ENCODE measurements at places on chromosomes 7 and 10.

- DNase-seq = no peak
Observed at GRCh38 chr10:95821720-95822119, 65.8 kb downstream of the ENTPD1 start.

DNA sequence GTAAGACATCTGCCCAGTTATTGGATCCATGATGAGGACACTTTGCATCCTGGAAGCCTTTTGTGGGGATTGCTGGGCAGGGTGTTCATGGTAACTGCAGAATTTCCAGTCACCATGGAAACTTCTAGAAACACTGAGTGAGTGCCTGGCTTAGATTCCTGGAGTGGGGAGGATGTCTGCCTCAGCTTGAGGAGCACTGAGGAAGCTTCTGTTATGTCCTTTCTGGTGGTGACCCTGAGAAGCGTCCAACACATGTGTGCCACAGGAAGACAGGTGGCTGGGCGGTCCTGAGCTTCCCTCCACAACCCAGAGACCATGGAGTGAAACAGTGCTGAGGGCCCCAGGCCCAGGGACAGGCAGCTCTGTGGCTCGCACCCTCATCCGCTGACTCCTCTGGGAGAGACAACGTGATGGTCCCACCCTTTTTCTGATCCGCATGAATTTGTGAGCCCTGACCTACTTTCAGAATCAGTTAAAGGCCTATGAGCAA is 191.8 kb upstream of the CXCL12 start:
- no peak for DNase-seq

GRCh38 chr7:43585562-43585961 is 2.7 kb downstream of the STK17A start:
- DNase-seq = no peak

- no peak for DNase-seq
Observed at GRCh38 chr10:37552881-37553280, 304.5 kb downstream of the ZNF248 start.

- DNase-seq = no peak
Observed at GRCh38 chr7:45888185-45888992, at the start of gene IGFBP1. Gene IGFBP1, plus strand, starts transcription at chr7:45888488. Its CDS starts 165 bp downstream, at chr7:45888653.

GRCh38 chr7:92282930-92283329 is 37.2 kb downstream of the ANKIB1 start:
- DNase-seq = no peak

DNA sequence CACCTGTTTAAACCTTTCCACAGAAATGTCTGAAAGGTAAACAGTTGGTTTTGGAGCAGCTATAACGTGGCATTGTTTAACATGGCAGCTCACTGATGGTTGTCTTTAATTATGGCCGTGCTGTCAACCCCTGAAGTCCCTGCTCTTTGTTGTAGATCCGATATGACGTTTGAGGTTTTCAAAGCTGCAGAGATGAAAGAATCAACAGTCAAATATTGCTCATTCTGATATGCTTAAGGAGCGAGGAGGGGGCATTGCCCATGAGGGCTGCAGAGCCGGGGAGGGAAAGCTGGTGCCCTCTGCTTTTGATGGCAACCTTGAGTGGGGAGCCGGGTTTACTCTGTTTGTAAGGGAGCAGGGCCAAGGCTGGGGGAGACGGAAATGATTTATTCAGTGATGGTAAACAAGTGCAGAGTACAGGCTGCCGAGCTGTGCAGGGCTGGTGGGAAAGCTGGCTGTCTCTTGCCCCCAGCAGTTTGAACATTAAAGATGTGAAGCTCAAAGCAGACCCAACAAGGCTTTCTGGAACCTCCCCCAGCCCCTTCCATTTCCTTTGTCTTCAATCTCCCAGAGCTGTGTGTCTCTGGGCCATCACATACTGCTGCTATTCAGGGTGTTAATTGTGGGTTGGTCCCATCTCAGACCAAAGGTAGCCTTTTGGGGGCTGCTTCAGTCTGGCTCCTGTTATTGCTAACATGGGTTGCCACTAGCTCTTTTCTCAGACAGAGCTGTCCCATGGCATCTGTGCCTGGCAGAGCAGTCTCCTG is 345.5 kb downstream of the LRMDA start:
- peak; percentile 68 for DNase-seq

DNA sequence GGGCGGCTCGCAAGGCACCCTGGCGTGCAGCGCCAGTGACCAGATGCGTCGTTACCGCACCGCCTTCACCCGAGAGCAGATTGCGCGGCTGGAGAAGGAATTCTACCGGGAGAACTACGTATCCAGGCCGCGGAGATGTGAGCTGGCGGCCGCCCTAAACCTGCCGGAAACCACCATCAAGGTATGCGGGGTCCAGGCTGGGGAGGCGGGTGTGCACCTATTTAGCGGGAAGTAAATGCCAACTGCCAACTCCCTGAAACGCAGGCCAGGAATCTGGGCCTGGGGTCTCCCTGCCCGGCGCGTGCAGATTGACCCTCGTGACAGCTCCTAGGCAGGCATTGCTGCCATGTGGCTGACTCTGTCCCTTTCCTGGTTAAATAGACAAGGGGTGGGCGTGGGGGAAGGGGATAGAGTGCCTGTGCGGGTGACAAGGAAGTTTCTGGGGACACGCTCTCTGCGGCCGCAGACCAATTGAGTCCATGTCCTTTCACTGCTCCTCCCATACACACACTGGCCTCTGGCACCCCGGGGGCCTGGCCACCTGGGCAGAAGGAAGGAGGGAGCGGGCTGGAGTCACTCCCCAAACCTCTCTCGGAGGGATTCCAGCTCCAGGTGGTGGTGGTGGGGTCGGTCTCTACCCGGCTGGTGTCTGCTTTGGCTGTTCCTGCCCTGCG is 2.7 kb downstream of the EVX1 start:
- no peak for DNase-seq

- DNase-seq = no peak
Observed at GRCh38 chr10:11687779-11688447, 54.3 kb upstream of the ECHDC3 start.

DNA sequence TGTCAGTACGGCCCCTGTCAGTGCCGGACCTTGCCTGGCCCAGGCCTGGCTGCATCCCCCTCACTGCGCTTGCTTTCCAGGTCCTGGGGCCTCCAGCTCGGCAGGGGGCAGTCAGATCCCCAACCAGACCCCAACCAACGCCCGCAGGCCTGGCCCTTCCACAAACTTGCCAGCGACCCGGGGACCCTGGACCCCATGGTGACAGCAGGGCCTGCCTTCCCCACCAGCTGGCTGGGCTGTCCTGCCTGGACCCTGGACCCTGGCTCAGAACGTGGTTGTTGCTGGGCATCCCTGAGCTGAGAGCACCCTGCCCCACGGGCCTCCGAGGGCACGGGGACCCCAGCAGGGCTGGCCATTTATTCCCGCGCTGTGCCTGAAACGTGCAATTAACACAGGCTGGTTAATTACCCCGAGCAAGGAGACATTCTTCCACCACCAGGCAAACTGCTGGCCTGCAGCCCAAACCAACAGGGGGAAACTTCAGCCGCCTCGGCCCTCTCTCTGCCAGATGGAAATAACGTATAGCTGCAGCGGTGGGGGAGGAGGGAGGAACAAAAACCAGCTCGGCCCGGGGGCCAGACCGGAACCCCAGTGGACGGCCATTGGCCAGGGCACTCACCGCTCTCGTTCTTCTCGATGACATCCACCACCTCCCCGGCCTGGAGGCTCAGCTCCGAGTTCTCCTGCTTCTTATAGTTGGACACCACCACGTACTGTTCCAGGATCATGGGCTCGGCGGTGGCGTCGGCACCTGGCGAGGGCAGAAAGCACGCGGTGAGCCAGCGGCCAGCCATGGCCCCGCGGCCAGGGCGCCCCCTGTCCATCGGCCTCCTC is 167.1 kb downstream of the NEURL1 start:
- DNase-seq = no peak

DNA sequence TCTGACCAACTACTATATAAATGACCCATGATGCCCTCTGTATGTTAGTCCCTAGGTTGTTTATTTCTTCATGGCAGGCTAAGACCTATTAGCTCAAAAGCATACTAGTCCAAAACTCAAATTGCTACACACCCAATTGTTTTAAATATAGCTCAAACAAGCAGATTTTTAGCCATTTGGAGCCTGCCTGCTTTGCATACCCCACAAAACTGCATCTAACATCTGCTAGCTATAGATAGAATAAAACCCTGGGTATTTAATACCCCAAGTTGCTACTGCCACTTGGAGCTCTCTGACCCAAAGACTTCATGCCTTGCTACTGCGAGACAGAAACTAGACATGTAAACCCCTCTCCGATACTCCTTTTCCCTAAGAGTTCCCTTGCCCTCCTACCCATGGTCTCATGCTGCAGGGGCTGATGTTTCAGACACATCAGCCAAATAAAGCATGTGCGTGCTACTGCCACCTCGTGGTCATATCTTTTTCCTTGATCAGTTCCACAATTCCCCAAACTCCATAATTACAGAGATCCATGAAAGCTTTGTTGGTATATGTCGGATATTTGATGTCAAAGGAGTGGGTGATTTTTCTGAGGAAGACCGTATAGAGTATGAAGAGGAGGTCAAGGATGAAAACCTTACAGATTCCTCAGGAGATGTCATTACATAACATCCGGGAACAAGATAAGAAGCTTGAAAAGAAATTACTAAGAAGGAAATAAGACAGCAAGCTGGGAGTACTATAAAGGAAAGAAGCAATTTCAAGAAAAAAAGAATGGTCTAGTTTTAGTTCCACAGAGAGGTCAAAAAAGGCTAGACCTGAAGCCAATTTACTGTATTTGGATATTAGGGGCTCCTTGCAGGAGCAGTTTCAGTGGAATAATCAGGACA is 386.6 kb downstream of the SH2D4B start:
- DNase-seq = peak; percentile 17

- DNase-seq = no peak
Observed at GRCh38 chr10:44335330-44336021, 49.4 kb downstream of the CXCL12 start.

DNA sequence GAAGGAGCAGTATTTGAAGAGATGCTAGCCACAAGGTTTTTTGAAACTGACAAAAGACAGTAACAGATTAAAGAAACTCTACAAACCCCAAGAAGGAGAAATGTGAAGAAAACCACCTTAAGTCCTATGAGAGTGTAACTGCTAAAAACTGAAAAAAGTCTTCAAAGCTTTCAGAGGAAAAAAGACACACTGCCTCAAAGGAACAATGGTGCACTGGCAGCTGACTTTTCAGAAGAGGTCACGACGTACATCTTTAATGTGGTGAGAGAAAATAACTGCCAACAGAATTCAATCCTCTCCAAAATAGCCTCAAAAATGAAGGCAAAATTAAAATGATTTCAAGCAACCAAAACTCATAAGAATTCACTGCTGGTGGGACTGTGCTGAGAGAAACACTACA is 94.0 kb downstream of the VIPR2 start:
- peak; percentile 96 for DNase-seq

- no peak for DNase-seq
Observed at GRCh38 chr10:121437596-121437995, 160.6 kb downstream of the FGFR2 start.

DNA sequence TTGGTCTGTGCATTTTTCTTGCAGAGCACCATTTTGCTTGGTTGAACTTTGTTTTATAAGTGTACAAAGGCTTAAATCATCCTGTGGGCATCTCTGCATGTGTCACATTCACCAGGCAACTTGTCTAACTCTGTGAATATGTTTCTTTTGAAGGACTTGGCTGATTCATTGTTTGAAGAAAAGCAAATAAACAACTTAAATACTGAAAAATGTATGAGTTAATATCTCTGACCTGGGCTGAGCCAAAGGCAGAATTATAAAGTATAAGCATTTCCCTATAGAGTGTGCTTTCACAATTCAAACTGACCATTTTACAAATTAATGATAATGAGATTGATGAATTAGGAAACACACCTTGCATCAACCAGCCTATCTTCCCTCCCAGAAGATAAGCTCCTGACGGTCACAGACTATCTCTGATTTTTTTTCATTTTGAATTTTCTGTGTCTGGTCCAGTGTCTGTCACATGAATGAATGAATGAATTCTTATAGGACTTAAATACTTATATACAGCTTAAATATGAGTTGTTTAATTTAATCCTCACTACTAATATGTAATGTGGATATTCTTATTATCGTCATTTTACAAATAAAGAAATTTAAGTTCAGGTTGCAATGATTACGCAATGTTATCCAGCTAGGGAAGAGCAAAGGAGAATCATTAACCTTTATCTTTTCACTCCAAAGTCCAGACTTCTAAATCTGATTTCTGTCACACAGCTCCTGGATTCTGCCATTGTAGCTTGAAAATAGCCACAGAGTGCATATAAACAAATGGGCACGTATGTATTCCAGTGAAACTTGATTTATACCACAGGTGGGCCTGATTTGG is 182.0 kb upstream of the PHYHIPL start:
- DNase-seq = no peak

- DNase-seq = no peak
Observed at GRCh38 chr7:110647266-110647665, 443.7 kb upstream of the LRRN3 start.

GRCh38 chr7:45969940-45970339 is 48.9 kb upstream of the IGFBP3 start:
- no peak for DNase-seq

- no peak for DNase-seq
Observed at GRCh38 chr10:105509517-105509916, 868.4 kb downstream of the SORCS3 start.

DNA sequence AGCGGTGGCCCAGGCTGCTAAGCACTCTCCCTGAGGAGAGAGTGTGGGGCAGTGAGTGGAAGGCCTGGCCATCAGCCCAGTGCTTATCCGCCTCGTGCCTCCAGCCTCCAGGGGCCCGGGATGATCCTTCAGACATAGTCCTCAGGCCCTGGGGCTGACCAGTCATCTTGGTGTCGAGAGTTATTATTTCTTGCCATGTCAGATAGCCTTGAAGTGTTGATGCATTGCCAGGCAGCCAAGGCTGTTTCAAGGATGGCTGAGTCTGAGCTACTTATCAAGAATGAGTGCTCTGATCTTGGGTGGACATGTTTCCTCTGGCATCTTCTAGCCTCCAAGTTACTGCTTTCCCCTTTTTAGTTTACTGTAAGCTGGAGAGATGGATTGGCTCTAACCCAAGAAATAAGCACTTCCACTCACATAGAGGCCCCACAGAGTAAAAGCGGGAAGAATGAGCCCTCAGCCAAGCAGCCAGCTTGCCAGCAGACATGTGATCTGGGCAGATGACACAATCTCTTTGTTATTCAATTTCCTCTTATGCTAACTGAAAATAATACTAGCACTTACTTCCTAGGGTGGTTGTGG is 136.5 kb upstream of the NAMPT start:
- no peak for DNase-seq

- DNase-seq = no peak
Observed at GRCh38 chr10:72258617-72259016, 15.1 kb upstream of the DDIT4 start.

GRCh38 chr10:101569622-101570427 is 18.2 kb downstream of the POLL start:
- peak; percentile 39 for DNase-seq

GRCh38 chr10:24886290-24886680 is 66.1 kb downstream of the PRTFDC1 start:
- no peak for DNase-seq

GRCh38 chr10:74206746-74207145 is 55.7 kb downstream of the ADK start:
- DNase-seq = no peak

DNA sequence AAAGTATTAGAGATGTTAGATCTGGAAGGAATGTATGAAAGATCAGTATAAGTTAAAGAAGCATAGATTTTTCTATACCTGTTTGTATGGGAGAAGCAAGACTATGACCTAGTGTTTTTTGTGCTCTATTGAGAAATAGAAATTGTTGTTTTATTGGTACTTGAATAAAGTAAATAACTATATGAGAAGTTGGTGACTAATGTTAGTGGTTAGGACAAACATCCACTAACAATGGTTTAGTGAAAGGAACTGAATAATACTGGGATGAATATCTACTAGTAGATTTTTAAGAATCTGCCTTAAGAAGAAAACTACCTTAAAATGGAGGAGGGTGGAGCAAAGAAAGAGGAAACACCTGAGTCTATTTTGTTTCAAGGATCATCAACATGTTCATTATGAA is 521.1 kb upstream of the POT1 start:
- no peak for DNase-seq

GRCh38 chr10:7102557-7103349 is 308.1 kb downstream of the SFMBT2 start:
- no peak for DNase-seq
